Stimulated activated naive CD8-positive, alpha-beta T cell treated with anti-CD3 and anti-CD28 coated beads, Interleukin-15, Interleukin-2, amounts not matched to agents 100 U/mL and 50 U/mL, for 24 hours (primary cell): ENCODE measurements at places on chromosomes 13 and 19.

DNA sequence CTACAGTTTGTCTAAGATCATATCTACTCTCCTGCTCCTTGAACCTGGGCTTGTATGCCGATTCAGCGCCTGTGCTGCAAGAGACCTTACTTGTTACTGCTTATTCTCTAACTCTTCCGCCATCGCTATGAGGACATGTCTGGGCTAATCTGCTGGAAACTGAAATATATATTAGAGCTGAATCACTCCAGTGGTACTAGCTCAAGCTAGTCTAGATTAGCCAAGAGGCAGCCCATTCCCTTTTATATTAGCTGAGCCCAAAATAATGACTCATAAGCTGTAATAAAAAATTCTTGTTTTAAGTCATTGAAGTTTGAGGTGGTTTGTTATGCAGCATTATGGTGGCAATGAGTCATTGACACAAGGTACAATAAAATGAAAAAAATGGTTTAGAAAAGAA lies 52.8 kb downstream of the SLC6A16 start:
- DNase-seq: no peak

DNA sequence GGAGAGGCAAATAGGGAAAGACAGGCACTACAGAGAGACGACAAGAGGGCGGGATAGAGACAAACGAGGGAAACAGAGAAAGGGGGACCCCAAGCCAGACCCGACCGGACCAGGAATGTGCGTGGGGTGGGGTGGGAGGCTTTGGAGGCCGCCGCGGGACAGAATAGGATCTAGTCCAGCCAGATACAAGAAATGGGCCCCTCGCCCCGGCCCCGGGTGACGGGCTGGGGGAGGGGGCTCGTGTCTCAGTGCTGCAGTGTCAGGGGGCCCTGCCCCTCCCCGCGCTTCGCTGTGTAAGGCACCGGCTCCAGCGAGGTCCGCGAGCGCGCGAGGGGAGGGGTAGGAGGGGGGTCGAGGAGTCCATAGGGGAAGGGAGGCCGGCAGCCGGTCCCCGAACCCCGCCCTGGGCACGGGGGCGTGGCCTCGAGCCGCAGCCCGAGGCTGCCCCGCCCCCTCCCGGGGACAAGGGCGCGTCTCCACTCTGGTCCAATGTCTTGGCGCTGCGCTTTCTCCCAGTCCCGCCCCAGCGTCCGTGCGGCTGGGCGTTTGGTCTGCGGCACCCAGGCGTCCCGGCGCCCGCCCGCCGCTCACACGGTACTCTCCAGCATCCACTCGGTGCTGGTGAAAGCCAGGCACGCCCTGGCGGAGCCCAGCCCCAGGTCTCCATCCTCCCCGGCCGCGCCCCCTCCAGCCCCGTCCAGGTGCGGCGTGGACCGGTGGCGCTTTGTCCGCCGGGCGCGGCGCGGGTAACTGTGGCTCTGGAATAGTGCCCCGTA lies 11.0 kb downstream of the IFNL1 start:
- DNase-seq: no peak

DNA sequence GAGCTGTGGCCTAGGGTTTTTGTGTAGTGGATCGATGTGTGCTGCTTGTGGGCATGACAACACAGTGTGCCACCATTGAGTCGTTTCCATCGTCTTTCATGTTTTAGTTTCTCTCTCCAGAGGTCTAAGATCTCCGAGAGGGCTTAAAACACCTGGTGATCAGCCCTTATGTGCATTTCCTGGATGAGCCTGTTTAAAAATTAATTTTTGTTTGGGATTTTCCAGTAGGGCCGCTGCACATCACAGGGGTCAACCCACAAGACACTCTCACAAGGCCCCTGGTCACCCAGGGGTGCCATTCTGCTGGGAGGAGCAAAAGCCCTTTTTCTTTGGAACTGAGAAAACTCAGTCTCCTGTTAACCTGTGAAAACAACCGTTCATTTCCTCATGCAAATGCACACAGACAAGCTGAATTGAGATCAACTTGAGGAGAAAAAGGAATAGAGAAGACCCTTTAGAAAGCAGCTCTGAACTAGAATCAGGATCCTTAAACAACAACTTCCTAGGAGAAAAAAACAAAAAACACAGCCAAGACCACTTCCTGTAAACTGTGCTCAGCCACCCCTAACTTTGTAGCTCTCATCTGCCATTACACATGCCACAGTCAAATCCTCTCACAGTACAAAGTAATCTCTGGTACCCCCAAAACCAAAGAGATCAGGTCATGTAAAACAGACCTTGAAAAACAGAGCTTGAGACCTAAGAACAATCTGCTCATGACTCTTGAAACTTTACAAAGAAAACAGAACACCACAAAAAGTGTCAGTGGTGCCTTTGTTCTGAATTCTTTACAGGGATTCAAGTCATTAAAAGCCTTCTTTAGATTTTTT lies 8.3 kb upstream of the MTRF1 start:
- DNase-seq: peak; percentile 13

DNA sequence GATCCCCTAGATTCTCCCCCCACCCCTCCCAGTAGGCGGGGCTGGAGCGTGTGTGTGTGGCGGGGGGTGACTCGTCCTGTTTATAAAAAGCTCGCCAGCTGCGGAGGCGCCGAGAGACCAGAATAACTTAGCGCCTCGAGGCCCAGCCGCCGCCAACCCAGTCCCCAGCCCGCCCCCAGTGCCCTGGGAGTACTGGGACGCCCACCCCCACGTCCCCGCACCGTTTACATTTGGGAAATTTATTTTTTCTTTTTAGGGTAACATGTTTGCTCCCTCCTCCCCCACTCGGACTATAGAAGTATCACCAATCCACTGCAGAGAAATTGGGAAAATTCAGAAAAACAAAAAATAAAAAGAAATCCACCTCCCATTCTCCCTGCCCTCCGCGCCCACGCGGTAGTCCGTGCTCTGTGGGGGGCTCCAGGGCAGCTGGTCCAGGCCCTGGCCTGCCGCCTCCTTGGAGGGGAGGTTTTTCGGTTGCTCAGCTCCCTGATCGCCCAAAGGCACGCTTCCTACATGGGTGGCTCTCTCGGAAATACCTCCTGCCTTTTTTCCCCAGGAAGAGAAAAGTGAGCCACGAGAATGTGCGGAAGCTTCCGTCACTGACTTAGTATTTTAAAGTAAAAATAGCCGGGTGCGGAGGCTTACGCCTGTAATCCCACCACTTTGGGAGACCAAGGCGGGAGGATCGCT lies 1.5 kb upstream of the RAB3A start:
- DNase-seq: peak; percentile 67
